ENCODE measurements at places on chromosomes 2 and 18.

GRCh38 chr18:22056950-22057349 lies 112.4 kb upstream of the GATA6 start:
- DNase-seq = no peak

GRCh38 chr2:2904721-2905350 lies 472.8 kb downstream of the EIPR1 start:
- no peak for DNase-seq

GRCh38 chr2:84924173-84925106 lies 19.0 kb downstream of the TMSB10 start:
- DNase-seq = no peak

GRCh38 chr2:118106926-118107325 lies 18.7 kb downstream of the INSIG2 start:
- no peak for DNase-seq

- DNase-seq = no peak
These were observed 1024.8 kb downstream of the TSN start for GRCh38 chr2:122780251-122780650.

DNA sequence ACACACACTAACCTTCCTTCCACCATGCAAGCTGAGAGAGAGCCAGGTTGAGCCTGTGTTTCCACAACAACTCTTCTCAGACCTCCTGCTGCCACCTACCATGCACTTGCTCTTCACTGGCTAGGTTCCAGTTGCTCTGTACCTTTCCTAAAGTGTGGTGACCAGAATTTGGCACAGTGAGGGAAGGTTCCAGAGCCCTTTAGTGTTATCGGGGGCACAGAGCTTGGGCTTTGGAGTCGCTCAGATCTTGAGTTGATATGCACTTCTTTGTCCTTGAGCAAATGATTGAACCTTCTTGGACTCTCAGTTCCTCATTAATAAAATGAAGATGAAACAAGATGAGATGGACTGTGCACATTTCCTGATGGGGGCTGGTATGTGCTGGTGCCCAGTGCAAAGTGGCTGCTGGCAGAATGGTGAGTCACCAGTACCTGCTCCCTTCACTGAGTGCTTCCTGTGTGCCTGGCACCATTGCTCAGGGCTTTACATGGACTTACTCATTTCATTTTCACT lies 47.1 kb downstream of the NEDD4L start:
- DNase-seq = peak; percentile 31

DNA sequence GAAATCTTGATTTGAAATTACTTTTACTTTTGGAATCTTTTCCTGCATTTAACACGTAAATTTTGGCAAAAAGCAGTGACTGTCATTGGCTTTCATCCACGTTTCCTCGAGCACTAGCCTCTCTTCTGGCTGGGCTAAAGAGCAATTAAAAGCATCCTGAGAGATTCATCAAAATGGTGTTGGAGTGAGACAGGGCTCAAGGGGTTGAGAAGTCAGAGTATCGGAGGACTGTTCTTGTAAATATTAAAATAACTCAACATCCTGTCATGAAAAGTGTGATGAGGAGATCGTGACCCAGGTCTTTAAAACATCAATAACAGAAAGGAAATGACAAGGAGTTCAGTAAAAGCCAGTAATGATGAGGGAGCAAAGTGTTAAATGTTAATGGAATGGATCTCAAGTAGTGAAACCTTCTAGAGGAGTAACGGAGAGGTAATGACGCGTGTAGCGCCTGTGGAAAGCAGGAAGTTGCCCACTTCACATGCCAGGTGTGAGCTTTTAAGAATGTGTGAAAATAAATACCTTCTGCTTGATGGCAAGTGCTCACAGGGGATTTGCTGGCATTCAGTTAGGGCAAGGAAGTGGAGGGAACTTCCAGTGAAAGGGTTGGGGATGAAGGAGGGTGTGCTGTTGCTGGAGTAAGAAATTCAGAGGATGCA lies 754.4 kb downstream of the ADCYAP1 start:
- no peak for DNase-seq

DNA sequence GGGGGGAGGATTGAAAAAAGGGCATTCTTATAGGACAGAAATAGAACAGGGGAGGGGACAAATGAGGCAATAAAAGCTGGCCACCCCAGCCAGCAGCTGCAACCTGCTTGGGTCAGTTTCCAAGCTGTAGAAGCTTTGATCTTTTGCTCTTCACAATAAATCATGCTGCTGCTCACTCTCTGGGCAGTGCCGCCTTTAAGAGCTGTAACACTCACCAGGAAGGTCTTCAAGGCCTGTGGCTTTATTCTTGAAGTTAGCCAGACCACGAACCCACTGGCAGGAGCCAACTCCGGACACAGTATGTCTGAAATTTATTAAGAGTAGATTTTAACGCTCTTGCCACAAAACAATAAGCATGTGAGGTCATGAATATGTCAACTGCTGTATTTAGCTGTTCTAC lies 649.9 kb upstream of the RAB6C start:
- no peak for DNase-seq

GRCh38 chr2:43707255-43708015 lies 31.2 kb upstream of the C1GALT1C1L start:
- DNase-seq = peak; percentile 68

DNA sequence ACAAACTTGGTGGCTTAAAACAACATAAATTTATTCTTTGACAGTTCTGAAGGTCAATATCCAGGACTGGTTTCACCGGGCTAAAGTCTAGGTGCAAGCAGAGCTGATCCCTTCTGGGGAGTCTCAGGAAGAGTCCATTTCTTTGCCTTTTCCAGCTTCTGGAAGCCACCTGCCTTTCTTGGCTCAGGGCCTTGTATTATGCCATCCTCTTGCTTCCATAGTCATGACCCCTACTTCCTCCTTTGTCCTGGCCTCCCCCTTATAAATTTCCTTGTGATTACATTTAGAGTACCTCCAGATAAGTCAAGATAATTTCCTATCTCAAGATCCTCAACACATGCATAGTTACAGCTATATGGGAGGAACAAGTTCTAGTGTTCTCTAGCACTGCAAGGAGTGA lies 1089.5 kb downstream of the LRP1B start:
- DNase-seq = no peak

GRCh38 chr2:13474538-13474937 lies 757.8 kb downstream of the TRIB2 start:
- DNase-seq = no peak

DNA sequence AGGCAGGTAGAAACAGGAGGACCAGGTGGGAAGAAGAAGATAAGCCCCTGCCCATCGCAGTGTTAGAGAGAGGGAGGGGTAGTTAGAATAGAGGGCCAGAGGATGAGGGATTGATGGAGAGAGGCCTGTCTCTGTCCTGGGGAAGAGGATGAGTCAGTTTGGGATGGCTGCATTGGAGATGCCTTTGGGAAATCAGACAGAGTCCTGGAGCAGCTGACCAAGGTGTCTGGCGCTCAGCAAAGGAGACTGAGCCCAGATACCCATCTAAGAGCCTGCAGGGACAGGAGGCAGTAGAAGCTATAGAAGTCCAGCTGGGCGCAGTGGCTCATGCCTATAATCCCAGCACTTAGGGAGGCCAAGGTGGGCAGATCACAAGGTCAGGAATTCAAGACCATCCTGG lies 177.8 kb upstream of the HAAO start:
- no peak for DNase-seq

DNA sequence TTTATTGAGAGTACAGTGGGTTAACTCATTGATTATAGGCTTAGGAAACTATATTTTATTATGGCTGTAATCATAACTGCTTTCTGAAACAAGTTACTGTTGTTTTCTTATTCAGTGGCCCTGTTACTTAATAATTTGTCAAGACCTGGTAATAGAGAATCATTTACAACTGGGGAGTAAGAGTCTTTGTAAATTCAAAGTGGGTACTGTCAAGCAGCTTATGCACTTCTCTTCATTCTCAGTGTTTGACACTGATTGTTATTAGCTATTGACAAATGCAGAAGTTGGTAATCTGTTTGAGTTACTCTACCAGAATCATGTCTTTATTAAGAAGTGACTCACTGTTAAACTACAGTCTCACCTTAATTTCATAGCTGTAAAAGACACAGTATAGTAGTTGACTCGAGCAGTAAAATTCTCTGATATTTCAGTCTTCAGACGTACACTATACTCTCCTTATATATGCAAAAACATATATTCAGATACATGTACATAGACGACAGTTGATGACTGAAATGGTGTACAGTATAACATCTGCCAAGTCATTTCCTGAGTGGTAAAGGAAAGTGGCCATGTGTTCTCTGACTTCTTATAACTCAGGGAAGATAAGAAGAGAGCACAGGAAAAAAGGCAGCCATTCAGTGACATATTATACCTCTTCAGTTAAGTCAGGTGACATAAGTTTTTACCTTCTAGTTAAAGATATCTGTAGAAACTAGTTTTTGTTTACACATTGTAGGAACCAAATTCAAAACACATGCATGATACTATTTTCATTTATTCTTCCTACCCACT lies 36.0 kb upstream of the TTC27 start:
- no peak for DNase-seq

DNA sequence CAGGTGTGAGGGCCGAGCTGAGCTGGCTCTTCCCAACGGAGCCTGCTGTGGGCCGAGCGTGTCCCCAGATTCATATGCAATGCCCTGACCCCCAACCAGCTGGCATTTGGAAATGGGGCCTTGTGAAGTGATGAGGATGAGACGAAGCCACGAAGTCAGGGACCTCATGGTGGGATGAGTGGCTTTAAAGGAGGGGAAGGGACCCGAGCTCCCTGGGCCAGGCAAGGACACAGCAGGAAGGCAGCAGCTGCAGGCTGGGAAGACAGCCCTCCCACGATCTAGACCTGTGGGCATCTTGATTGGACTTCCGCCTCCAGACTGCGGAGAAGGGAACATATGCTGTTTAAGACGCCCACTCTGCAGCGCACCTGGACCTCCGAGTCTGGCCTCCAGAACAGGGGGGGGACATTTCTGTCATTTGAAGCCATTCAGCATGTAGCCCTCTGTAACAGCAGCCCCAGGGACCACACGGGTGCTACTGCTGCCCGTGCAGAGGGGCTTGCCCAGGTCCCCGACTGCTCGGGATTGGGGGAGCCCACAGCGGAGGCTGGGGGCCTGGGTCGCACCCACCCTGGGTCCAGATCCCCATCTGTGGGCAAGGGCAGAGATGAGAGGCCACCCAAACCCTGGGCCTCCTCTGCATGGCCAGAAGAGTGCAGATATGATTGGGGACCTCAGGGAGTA lies 27.2 kb downstream of the KIF1A start:
- DNase-seq = no peak

GRCh38 chr18:76819411-76820136 lies 2.8 kb upstream of the ZNF236 start:
- DNase-seq = no peak

DNA sequence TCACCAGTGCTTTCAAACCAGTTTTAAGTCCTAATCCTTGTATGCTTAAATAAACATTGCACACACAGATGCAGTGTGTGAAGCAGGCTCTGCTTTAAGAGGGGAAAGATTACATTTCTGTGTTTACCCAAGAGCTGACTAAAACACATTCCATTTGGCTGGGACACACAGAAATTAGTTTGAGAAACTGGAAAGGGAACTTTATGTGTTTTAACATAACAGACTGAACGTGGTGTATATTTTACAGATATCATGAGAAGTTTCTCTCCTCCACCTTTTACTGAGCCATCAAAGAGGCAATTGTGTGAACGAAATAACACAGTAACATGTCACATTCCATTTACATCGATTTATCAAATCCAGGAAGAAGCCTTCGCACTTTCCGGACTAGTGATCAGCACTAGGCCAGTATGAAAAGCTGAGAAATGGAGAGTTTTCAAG lies 121.8 kb downstream of the MAIP1 start:
- DNase-seq = no peak

DNA sequence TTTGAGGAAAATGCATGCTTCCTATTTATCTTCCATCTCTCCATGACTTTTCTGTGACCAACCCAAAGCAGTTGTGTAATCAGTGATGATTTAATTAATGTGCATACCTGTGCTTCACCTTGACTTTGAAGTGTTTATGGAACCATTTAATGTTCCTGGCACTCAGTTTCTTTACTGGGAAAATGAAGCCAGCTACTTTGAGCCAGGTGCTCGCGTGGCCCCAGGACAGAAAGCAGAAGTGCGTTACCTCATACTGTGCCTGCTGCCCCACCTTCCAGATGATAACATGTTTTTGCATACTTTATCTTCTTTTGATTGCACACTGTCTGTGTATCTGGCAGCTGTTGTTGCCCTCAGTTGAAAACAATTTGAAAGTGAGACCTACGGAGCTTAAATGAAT lies 61.3 kb downstream of the PMAIP1 start:
- DNase-seq = no peak

GRCh38 chr2:4604767-4605166 lies 901.4 kb downstream of the DCDC2C start:
- no peak for DNase-seq

- no peak for DNase-seq
These were observed 234.2 kb downstream of the TPGS2 start for GRCh38 chr18:36594621-36595020.

GRCh38 chr2:169768262-169768995 lies 30.2 kb upstream of the SSB start:
- DNase-seq = no peak

DNA sequence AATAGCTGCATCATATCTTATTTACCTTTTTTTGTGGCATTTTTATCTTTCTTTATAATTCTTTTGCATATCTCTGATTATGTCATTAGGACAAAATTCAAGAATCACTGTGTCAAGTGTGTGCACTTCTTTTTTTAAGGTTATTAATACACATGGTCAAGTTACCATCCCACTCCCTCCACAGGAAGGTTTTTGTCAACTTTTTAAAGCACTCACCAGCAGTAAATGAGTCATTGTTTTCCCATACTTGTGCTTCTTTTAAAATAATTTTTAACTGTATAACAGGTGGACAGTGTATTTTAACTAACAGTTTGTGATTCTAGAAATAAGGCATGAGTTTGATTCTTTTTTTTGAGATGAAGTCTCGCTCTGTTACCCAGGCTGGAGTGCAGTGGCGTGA lies 45.7 kb upstream of the FAM171B start:
- DNase-seq = no peak

- peak; percentile 95 for DNase-seq
These were observed 131.4 kb downstream of the MSH2 start for GRCh38 chr2:47534179-47534919.

DNA sequence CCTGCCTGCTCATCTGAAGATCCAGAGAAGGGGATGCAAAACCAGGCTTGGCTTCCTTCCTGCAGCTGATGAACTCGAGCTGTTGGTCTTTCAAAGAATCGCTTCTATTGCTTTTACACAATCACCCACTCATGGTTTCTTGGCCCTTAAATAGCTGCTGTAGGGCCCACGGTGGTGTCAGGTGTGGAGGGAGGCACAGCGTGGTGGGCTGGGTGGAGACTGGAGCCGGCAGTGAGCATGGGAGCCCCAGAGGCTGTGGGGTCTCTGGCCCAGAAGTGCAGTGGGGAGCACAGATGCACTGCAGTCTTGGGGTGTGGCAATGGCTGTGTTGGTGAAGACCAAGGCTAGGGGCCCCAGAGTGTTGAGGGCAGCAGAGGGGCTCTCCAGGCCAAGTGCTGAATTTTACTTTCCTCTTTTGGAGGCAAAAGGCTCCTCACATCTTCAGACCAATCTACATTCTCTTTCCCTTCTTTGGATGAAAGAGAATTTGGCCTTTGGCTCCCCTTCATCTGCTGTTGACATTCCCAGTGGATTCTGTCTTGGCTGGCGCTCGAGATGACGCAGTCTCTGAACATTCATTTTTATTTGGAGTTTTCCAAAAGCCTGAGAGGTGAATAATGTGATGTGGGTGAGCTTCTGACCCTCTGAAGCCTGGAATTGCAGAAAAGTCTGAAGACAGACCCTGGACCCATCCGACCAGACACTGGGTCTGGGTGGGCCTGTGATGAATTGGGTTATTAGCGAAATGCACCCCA lies 70.1 kb upstream of the ASB18 start:
- no peak for DNase-seq

GRCh38 chr18:23648940-23649607 lies 13.6 kb downstream of the ANKRD29 start:
- DNase-seq = no peak

GRCh38 chr2:168939918-168940317 lies 38.8 kb downstream of the G6PC2 start:
- DNase-seq = no peak
